Stimulated activated CD4-positive, alpha-beta T cell treated with anti-CD3 and anti-CD28 coated beads, Interleukin-1b, Interleukin-23, amount 100 ng/mL, for 1 hour (primary cell): ENCODE measurements at places on chromosomes 4 and X.

DNA sequence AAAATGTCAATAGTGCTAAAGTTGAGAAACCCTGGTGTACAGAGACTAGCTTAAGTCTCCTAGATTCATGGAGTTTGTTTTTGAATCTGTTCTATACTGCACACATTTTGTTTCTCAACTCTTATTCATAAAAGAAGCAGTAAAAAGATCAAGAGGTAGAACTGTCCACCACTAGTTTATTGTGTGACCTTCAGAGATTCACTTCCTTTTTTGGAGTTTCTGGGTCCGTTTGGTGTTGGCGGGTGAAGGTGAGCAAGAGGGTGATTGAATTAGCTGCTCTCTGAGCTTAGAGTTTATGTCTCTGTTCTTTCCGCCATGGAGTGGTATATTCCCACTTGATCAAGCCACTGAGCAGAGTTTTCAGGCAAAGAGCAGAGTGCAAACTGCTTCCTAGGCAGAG, 21.4 kb upstream of the PLAC1 start:
- no peak for DNase-seq

DNA sequence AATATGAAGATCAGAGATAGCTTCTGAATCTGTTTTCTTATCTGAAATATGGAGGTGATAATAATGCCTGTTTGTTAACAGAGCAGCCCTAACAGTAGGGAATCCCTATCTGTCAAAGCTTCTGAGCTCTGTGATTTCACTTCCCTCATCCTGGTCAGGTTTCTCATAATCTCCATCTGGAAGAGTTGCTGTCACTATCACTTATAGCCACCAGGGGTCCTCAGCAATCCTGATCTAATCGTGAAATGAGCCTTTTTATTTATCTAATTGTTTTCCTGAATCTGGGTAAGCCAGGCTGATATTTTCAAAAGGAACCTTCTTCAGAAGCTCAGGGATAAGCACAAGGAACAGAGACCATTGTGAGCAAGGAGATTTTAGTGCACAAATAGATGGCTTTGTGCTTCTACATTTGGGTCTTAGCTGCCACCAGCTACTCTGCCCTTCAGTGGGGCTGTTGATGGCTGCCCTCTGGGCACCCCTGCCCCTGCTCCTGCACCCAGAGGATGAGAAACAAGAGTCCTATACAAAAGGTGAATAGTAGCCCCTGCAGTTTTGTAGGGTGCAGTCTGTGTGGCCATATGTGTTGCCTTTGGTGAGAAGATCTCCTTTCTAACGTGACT, 196.4 kb upstream of the RADX start:
- DNase-seq: no peak

GRCh38 chr4:94426783-94427182, 25.0 kb upstream of the PDLIM5 start:
- no peak for DNase-seq

DNA sequence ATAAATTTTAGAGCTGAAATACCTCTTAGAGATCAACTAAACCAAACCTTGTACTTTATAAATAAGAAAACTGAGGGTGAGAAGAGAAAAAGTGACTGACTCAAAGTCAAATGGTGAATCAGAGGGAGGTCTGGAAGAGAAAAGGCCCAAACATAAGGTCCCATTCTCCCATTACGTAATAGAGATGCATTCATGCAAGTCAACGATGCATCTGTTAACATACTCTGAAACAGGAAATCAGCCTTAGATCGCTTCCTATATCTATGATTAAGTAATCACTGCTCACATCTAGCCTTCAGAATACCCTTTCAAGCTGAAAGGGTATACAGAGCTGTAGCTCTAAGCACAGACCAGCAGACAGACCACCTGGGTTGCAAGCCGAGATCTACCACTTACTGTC, 6.5 kb downstream of the RNF150 start:
- DNase-seq: no peak

DNA sequence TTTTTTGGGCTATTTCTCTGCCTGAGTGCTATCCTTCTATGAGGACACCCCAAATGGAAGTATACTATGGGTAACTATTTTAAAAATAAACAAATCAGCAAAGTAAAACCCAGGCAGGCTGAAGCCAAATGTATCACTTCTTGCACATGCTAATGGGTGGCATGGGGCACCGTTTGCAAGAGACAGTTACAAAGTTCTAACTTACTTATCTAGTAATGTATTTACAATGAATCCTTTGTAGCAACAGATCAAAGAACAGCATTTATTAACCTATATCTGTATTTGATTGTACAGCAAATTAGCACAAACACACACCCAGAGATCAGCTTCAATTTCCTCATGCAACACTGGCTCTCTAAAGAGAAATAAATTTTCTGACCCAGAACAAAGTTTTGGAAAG, 225.5 kb downstream of the ZNF674 start:
- no peak for DNase-seq

- DNase-seq: no peak
Measured at GRCh38 chr4:7339751-7340552, 94.8 kb downstream of the PSAPL1 start.

DNA sequence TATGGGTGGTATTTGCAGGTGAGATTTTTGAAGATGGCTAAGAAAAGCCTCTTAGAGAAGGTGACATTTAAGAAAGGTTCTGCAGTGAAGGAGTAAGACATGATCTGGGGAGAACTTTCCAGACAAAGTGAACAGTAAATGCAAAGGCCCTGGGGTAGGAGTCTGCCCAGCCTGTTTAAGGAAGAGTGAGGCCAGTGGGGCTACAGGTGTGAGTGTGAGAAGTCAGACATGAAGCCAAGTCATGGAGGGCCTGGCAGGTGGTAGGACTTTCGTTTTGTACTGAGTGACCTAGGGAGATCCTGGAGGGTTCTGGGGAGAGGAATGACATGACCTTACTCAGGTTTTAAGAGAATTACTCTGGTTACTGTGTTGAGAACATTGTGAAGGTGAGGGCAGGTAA, 21.5 kb downstream of the COQ2 start:
- DNase-seq: no peak

DNA sequence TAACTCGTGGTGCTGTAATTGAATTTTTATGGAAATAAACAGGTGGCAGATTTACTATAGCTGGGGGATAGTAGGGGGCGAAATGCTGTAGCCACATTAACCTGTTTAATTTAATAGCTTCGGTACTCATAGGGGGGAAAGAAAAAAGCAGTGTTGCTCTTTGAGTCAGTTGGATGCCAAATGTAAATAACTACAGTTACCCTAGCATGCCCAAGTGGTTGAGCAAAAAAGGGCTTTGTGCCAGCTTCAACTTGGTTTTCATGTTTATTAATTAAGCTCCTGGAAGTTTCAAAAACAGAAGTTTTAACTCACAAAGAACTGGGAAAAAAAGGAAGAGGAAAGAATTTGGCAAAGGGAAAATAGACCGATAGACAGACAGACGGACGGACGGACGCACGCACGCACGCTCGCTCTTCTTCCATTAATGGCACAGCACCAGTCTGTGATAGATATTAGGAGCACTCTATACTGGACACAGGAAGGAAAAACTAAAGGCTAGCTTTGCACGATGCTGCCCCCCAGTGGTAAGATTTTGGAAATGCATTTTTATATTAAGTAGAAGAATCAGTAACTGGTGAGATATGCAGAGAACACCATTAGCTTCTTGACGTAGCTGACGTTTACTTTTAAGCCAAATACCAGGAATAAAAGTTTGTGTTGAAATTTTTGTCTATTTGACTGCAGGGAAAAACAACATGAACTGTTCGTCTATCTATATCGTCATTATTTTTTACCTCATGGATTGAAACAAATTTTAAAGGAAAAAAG, 151.8 kb downstream of the SLC7A11 start:
- no peak for DNase-seq

GRCh38 chr4:100169491-100170485, 20.5 kb downstream of the DDIT4L start:
- DNase-seq: no peak

DNA sequence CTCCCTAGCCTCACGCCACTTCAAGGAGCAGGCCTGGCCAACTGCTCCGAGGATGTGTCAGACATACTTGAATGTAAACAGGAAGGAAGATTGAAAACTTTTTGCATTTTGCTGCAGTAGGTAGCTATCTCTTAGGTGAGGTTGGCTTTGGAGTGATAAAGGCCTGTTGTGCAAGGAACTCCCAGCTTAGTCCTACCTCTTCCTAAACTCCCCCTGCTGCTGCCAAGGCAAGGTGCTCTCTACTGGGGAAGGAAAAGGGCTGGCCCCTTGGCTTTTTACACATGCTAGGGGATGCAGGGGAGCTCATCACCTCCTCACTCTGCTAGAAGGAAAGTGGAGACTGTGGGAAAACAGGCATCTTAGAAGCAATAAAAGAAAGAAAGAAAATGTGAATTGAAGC, 10.7 kb upstream of the BRS3 start:
- no peak for DNase-seq

DNA sequence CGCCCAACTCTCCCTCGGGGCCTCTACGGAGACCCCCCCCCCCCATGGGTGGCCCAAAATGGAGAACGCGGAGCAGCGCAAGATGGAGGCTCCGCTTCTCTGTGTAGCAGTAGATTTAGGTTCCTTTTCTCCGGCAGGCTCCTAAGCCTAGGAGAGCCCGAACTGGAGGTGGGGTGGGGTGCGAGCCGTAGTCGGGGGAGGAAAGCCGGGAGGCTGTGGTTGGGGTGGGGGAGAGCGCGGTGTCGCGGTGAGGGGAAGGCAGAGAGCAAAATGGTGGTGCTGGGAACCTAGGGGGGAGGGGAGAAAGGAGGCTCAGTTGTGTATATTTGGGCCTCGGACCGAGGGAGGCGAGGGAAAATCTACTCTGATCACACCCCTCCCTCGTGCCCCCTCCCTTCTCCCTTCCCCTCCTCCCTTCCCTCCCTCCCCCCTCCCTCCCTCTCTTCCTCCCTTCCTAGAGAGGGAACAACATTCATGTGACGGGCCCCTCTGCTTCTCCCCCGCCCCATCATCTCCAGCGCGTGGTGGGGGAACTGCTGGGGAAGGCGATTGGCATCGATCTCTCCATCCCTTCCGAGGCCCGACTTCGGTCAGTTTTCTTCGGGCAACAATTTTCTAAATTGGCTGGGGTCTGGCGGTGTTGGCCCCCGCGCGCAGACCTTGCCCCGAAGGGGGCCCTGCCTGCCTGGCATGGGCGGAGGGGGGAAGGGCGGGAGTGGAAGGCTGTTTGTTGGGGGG, at the start of gene STAG2:
Gene STAG2 (plus strand): TSS at position 439 of the 738 bp plus-strand sequence. CDS start 60,922 bp downstream, outside the sequence.
- peak; percentile 20 for DNase-seq

GRCh38 chr4:119510395-119511149, 118.0 kb downstream of the PDE5A start:
- no peak for DNase-seq

DNA sequence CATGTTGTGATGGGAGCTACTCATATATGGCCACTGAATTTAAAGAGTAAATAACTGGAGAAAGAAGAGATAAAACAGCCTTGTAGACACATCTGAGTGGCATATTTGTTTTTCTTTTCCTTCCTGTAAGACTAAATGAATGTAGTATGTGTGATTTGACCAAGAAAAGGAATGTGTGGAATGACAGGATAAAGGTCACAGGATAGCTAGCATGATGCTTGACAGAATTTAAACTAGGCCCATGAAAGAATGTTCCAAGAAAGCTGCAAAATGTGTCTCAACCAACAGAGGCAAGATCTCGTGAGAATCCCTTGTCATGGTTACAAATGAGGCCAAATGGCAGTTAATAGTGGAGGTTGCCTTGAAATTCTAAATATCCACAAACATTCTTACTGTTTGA, 137.0 kb downstream of the KCNIP4 start:
- no peak for DNase-seq

GRCh38 chr4:73193155-73193554, 65.4 kb downstream of the ANKRD17 start:
- no peak for DNase-seq

- no peak for DNase-seq
Measured at GRCh38 chr4:66216252-66216651, 546.0 kb upstream of the EPHA5 start.

DNA sequence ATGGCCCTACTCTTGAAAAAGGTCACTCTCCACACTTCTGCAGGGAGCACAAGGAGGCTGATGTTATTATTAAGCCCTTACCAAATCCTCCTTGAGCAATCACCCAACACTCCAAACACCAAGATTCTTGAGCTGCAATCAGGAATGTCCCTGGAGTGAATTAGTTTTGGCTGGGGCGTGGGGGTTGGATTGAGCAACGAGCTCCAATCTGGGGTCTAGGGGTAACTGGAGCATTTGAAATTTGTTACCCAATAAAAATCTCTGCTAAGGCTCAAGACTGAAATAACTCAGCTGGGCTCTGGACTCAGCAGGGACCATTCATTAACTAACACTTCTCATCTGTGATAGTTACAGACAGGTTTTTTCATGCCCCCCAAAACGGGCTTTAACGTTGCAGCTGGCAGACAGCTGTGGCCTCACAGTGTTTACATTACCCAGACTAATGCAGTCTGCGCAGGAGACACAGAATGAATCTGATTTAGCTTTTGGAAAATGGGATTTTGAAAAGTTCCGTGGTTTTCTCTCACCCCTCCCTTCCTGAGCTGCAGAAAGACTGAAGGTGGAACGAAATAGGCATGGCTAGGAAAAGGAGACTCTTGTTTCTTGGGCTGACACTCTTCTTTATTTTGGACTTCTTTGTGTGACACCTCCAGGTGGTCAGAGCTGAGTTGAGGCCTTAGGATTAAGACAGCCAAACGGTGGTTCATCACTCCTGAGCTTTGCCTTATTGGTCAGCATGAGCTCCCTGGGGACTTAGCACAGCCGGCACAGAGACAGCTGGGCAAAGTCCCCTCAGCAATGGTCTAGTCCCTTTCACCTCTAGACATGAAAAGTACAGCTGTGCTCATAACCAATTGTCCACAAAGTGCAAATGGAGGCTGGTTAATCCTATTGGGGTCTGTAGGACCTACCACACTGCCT, 26.6 kb downstream of the PLAC1 start:
- DNase-seq: no peak

DNA sequence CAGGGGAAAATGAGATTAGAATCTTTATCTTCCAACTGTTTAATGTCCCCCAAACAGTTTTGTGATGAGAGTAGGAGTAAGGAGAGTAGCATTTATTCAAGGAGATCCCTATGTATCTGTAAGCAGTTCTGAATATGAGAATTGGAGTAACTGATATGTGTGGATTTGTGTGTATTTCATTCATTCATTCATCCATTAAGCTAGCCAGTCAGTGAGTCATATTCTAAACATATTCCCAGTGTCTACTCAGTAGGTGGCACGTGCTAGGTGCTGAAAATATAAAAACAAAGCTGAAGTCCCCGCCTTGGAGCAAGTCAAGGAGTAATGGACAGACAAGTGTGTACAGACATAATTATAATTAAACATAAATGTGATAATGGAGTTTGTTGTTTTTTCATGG, 12.4 kb upstream of the STX18 start:
- DNase-seq: no peak
